ENCODE measurements at places on chromosomes 2 and 18.

GRCh38 chr2:29061616-29062015 is 12.7 kb downstream of the PCARE start:
- DNase-seq = no peak

- no peak for DNase-seq
Observed at GRCh38 chr18:79587226-79587741, 92.3 kb upstream of the CTDP1 start.

- DNase-seq = no peak
Observed at GRCh38 chr2:81324046-81324445, 1019.5 kb upstream of the LRRTM1 start.

DNA sequence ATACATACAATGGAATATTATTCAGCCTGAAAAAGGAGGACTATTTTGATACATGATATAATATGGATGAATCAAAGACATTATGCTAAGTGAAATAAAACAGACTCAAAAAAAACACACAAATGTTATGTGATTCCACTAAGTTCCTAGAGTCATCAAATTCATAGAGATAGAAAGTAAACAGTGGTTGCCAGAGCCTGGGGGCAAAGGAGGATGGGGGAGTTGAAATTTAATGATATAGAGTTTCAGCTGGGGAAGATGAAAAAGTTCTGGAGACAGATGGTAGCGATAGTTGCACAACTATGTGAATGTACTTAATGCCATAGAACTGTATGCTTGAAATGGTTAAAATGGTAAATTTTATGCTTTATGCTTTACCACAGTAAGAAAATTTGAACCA is 119.7 kb downstream of the METTL4 start:
- DNase-seq = no peak

GRCh38 chr2:41720331-41721251 is 327.2 kb upstream of the PKDCC start:
- DNase-seq = no peak

- DNase-seq = no peak
Observed at GRCh38 chr2:76867854-76868253, 654.3 kb downstream of the LRRTM4 start.

DNA sequence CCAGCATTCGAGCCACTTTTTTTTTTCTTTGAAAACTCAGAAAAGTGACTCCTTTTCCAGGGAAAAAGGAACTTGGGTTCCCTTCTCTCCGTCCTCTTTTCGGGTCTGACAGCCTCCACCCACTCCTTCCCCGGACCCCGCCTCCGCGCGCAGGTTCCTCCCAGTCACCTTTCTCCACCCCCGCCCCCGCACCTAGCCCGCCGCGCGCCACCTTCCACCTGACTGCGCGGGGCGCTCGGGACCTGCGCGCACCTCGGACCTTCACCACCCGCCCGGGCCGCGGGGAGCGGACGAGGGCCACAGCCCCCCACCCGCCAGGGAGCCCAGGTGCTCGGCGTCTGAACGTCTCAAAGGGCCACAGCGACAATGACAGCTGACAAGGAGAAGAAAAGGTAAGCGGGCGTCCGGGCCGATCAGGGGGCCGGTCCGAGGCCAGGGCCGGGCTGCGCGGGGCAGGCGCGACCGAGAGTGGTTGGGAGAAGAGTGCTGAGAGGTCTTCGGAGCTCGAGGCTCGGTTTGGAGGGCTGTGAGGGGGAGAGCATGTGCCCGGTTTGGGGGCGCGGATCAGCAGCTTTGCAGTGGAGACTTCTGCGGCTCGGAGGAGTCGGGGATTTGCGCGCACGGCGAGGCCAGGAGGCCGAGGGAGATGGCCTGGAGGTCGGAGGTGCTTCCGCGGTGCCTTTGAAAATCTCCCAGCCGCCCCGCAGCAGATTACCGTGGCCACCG is 502 bp downstream of the EPAS1 start:
- DNase-seq = peak; percentile 91

GRCh38 chr2:43149482-43150107 is 76.8 kb downstream of the ZFP36L2 start:
- no peak for DNase-seq

DNA sequence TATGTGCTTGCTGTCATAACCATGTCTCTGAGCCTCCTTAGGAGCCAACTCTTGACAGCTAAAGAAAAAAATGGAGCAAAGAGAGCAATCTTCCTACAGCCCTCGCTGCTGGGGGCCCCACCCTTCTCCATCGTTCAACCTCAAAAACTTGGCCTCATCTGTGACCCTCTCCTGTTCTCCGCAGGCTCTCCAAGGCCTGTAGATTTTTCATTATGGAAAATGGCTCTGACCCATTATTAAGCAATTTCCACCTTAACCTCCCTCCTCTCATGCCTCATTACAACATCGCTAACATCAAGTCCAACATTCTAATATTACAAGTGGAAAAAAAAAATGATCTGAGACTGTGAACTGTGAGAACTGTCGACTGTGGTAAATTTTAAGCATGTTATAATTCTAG is 98.7 kb downstream of the SLC8A1 start:
- peak; percentile 14 for DNase-seq

DNA sequence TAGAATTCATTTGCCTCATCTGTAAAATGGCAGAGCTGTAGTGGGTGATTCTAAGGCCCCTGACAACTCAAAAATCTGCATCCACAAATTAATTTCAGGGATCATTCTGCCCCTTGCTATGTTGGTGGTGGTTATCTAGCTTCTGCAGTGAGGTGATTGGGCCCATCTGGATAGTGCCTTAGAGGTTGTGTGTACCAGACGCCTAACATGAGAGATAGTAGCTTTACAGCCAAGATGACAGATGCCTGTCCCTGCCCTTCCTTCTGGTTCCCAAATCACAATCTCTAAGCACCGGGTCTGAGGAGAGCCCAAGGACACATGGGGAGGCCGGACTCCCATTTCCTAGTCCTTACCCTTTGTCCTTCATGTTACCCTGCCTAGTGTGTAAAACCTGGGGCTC is 51.1 kb upstream of the TNP1 start:
- no peak for DNase-seq

GRCh38 chr2:141162314-141162713 is 968.5 kb downstream of the LRP1B start:
- DNase-seq = no peak

DNA sequence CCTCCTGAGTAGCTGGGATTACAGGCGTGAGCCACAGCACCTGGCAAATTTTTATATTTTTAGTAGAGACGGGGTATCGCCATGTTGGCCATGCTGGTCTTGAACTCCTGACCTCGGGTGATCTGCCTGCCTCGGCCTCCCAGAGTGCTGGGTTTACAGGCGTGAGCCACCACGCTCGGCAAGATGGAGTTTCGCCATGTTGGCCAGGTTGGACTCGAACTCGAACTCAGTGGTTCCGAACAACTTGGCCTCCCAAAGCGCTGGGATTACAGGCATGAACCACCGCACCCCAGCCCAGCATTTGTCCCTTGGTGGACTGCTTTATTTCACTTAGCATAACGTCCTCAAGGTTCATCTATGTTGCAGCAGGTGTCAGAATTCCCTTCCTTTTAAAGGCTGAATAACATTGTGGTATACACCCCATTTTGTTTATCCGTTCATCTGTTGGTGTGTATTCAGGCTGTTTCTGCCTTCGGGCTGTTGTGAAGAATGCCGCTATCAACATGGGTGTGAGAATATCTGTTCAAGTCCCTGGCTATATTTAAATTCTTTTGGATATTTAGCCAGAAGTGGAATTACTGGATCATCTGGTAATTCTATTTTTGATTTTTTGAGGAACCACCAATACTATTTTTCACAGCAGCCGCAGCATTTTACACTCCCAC is 1.2 kb upstream of the CENPA start:
- DNase-seq = no peak

DNA sequence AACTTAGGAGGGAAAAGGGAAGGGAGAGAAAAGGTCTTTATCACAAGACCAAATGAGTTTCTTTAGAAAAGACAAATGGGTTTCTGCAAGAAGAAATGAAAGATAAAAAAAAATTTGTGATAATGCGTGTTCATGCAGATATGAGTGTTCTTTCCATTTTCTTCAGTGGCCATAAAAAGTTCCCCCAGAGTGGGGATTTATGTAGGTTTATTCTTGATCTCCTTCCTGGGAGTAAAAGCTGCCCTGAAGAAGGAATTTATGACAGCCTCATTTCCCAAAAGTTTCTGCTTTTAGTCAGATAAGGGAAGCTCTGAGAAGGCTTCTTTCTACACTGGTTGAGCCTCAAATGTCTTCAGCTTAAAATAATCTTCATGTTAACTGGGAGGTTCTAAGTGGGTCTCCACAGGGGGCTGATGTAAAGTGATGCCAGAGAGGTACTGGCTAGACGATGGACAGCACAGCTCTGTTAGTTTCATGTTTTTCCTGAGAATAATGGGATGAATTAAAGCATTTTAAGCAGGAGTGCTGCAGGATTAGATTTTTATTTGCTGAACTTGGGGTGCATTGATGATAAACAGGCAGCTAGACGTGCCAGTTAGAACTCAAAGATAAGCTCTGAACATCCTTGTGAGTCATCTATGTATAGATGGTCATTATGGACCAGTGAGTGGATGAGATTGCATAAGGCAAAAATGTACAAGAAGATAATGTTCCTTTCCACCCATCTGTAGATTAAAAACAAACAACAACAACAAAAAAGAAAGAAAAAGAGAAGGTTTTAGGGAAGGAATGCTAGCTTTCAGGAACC is 99.4 kb upstream of the MSH2 start:
- DNase-seq = no peak

DNA sequence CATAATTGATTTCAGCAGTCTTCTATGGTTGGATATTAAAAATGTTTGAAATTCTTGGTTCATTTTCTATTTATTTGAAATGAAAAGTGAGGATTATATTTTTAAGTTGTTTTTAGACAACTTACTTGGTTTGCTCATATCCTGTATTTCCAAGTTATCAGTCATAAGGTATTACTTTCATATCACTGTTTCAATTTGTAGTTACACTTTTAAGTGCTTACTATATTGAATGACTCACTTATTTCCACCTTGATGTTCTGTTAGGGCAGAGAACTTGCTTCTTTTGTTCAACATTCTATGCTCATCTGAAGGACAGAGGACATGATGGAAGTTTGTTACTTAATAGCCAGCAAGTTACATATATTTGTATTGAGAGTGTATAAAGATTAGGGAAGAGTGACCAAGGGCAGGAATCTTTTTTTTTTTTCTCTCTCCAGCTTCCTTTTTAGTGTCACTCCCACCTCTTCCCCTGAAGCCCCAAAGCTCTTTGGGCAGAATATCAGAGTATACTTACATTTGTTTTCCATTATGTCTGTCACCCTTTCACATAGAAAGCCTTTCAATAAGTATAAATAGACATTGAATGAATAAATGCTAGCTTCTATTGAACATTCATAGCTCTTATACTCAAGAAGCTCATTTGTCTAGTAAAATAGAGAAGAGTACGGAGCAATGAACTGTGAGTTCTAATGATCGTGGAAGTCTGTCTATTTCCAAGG is 28.1 kb downstream of the PIK3C3 start:
- DNase-seq = no peak

- no peak for DNase-seq
Observed at GRCh38 chr18:59821983-59822382, 77.8 kb upstream of the PMAIP1 start.

DNA sequence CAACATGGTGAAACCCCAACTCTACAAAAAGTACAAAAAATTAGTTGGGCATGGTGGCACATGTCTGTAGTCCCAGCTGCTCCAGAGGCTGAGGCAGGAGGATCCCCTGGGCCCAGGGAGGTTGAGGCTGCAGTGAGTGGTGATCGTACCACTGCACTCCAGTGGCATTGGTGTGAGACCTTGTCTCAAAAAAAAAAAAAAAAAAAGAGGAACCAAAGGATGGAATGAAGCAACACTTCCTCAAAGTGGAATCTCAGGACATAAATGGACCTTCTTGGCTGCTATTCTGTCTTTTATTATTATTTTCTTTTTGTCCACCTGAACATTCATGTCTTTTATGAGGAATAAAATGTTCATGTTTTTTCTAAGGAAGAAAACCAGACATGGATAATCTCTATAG is 13.7 kb downstream of the GEMIN6 start:
- no peak for DNase-seq

DNA sequence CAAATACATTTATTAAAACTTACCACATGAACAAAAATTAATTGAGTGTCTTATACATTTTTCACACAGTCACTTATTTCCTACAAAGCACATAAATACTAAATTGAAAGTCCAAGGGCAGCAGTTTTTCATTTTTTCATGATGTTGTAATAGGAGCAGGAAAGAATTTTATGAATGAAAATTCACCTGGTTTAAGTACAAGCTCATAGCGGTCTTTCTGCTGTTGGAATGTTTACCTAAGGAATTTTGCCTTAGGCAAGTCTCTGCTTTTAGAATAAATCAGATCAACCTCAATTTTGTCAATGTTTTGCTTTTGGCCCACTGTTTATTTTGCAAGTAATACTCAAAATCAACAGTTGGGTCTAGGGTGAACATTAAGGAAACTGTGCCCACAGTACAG is 40.0 kb downstream of the ETAA1 start:
- DNase-seq = no peak

GRCh38 chr2:100266126-100266525 is 56.2 kb downstream of the LONRF2 start:
- DNase-seq = no peak

GRCh38 chr18:6509832-6510231 is 95.1 kb upstream of the L3MBTL4 start:
- DNase-seq = no peak

- no peak for DNase-seq
Observed at GRCh38 chr18:5300476-5301010, 5.0 kb upstream of the ZBTB14 start.

DNA sequence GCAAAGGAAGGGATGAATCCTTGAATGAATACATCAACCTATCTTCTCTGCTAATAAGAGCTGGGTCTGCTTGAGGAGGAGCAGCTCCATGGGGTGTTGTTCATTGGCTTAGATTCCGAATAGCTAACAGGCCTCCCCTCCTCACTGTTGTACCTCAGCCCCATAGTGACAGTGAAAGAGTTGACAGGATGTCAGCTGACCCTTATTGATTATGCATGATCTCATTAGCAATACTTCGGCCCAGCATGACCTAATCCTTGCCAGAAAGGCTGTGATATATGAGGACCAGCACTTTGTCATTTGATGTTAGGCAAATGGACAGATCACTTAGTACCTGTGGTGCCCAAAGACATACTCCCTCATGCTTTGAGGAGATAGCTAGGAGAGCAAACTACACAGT is 1333.7 kb upstream of the CELF4 start:
- DNase-seq = no peak

- DNase-seq = no peak
Observed at GRCh38 chr18:76866666-76867065, 44.3 kb downstream of the ZNF236 start.

DNA sequence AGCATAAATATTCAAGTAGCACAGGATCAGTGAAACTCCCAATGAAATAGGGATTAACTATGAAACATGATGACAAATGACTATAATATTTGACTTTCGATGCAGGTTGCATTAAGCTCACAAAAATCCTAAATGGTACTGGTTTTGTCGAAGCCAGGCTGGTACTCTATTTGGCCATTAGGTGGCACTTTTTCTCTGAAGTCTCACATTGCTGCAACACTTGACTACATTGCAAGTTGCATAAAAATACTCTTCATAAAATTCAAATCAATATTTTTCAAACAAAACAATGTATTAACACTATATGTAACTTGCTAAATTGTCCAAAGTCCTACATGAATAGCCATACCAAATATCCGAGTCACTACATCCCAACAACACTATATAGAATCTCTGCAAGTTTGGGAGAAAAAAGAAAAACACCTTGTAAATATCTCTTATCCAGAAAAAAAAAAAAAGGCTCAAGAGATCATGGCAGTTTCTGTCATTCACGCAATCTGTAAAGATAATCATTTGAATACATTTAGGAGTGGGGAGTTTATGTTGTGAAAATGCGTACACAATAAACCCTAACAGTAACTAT is 9.5 kb downstream of the RTTN start:
- DNase-seq = peak; percentile 14

GRCh38 chr2:88139203-88139702 is 11.4 kb upstream of the FABP1 start:
- DNase-seq = no peak

Measured in body of pancreas (tissue), 4 donors.